Stimulated activated memory B cell treated with anti-CD40 and anti-IgM and Interleukin-4, amounts not matched to agents 10 μg/mL and 1 μg/mL and 100 μg/mL, for 72 hours (primary cell): ENCODE measurements at places on chromosomes 3 and 15.

DNA sequence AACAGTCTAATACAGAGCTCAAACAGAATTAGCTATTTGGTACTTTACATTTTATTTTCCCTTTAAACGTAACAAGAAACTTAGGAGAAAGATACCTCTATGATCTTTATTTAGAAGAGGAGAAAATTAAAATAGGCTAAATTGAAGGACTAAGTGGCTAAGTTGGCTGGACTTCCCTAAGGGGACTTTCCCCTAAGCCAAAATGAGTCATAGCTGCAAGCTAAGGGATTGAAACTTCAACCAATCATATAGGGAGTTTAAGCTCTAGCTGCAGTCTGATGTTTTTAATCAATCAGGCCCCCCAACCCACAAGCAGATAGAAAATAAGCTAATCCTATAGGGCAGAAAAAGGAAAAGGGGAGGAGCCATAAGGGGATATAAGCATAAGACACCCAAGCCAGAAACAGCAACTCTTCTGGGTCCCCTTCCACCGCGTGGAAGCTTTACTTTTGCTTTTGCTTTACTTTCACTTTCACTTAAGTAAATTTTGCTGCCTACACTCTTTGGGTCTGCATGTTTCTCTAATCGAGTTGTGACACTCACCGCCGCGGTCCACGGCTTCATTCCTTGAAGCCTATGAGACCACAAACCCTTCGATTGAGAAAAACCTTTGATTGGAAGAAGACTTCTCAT is 1108.5 kb upstream of the EPHA6 start:
- no peak for ATAC-seq

DNA sequence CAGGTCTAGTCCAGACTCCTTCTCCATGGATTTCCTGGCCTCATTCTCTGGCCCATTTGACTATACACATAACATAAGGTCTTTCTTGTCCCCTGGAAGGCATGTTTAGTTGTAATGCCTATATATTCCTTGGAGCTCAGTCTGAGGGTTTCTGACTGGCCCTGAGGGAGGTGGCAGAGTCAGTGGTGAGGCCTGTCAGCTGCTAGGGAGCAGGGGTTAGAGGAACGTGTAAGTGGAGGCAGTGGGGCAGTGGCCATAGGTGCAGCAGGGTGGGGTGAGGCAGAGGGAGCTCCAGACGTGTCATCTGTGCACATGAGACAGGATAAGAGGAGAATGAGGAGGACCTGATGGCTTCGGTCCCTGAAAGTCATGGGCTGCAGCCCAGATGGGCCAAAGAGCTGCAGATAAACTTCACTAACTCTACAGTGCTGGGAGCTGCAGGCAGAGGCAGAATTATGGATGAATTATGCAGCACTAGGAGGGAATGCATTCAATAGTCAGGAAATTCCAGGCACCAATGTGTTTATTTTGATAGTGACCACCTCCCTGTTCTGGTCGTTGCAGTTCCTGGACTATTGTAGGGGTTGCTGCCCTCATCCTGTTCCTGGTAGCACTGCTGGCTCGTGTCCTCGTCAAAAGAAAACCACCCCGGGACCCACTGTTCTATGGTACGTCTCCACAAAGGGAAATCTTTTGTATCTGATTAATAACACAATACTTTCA is 4.9 kb downstream of the TM6SF1 start:
- ATAC-seq = no peak

GRCh38 chr3:50862221-50862620 is 187.5 kb downstream of the DOCK3 start:
- no peak for ATAC-seq

GRCh38 chr15:88225461-88225860 is 31.1 kb downstream of the NTRK3 start:
- no peak for ATAC-seq

DNA sequence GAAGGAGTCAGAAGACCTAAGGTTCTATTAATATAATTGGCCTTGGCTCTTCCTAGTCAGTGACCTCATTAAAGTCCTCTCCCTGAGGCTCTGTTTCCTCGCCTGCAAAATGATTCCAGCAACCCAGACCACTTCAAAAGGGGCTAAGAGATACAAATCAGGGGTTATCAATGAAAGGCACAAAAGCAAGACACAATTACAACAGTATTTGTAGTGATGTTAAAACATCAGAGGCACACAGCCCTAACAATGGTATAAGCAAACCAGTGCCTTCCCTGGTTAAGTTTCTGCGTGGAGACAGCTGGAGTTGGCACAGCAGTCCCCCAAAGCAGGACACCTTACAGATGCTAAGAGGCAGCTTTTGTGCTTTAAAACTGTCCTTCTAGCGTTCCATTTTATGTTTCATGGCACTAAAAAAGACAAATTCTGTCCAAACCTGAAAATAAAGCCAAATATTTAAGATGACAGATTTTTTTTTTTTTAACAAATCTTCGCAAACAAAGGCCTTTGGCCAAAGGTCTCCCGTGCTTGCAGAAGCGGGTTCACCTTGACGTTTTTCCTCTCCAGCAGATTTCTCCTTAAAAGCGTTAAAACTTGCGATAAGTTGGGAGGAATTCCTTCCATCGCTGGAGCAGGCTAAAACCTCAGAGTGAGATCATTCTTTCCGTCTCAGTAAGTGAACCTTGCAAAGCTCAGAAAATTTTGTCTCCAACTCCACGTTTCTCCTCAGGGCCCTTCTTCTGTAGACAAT is 999 bp downstream of the ZNF280D start:
- no peak for ATAC-seq

DNA sequence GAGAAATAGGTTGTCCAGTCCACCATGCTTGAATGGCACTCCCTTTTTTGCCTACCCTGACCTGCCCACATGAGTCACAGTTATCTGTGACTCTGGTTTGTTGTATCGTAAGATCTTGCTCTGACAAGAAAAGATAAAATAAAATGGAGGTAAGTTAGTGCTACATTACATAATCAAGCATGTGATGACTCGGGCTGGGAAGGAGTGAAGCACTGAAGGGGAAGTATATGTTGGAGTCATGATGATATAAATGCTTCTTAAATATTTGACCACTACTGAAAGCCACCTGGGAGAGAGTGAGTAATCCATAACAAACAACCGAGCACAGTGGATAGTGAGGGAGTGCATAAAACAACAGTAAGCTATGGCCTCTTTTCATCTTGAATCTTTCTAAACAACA is 124.4 kb downstream of the SHOX2 start:
- no peak for ATAC-seq

- ATAC-seq = no peak
Observed at GRCh38 chr3:69675786-69676530, 63.3 kb upstream of the MITF start.

GRCh38 chr3:184332370-184333090 is 4.9 kb upstream of the FAM131A start:
- ATAC-seq = no peak
